Large intestine (tissue), 12 donors: ENCODE measurements at places on chromosomes 1 and 21.
A peak's percentile ranks its signal among the peaks of the same experiment; 100 is the strongest.

GRCh38 chr1:58576325-58576726, 726 bp downstream of the TACSTD2 start:
- DNase-seq: peak; percentile 54

- DNase-seq: no peak
These were observed 45.7 kb upstream of the ANGPTL1 start for GRCh38 chr1:178916448-178917174.

- DNase-seq: no peak
These were observed 1.4 kb downstream of the B4GALT3 start for GRCh38 chr1:161175771-161176453.

- no peak for DNase-seq
These were observed at the start of gene ZBTB18 for GRCh38 chr1:244050835-244051444. Gene ZBTB18 (plus strand): TSS chr1:244051283. CDS start chr1:244051432, 149 bp downstream.

DNA sequence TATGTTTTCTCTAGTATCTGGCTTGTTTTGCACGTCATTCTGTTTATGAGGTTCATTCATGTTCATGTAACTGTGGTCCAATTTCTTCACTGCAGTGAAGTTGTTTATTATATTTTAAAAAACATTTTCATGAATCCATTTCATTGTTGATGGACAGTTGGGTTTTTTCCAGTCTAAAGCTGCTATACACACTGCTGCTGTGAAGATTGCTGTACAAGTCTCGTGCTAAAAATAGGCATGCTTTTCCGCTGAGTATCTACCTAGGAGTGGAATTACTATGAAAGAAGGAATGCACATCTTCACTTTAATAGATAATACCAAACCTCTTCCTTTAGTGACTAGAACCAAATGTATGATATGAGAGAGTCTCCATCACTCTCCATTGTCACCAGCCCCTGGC, 49.0 kb upstream of the ETS2 start:
- DNase-seq: no peak

DNA sequence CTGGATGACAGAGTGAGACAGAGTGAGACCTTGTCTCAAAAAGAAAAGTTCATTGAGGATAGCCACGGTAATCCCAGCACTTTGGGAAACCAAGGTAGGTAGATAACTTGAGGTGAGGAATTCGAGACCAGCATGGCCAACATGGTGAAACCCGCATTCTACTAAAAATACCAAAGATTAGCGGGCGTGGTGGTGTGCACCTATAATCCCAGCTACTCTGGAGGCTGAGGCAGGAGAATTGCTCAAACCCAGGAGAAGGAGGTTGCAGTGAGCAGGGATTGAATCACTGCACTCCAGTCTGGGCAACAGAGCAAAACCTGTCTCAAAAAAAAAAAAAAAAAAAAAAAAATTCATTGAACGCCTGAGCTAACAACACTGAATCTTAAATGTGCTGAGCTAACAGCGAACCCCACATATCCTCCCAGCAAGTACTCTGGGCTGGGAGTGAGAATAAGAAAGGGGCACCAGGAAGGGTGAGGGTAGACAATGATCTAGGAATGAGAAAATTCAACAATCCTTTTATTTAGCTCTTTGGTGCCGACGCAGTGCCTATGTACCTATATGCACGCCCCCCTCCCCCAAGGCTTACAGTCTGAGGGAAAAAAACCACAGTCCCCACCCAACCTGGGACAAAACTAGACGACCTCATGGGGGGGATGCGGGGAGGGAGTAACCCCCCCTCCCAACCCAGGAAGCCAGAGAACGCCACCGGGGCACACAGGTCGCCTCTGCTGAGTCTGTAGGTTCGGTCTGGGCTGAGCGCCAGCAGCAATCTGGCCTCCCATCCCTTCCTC, 1.4 kb upstream of the CACNA1S start:
- DNase-seq: no peak

GRCh38 chr1:110224240-110224995, 14.3 kb downstream of the KCNC4 start:
- DNase-seq: no peak

- no peak for DNase-seq
These were observed 85.8 kb downstream of the NIBAN1 start for GRCh38 chr1:184888505-184888904.

GRCh38 chr1:235834620-235835019, 32.1 kb downstream of the LYST start:
- DNase-seq: no peak

DNA sequence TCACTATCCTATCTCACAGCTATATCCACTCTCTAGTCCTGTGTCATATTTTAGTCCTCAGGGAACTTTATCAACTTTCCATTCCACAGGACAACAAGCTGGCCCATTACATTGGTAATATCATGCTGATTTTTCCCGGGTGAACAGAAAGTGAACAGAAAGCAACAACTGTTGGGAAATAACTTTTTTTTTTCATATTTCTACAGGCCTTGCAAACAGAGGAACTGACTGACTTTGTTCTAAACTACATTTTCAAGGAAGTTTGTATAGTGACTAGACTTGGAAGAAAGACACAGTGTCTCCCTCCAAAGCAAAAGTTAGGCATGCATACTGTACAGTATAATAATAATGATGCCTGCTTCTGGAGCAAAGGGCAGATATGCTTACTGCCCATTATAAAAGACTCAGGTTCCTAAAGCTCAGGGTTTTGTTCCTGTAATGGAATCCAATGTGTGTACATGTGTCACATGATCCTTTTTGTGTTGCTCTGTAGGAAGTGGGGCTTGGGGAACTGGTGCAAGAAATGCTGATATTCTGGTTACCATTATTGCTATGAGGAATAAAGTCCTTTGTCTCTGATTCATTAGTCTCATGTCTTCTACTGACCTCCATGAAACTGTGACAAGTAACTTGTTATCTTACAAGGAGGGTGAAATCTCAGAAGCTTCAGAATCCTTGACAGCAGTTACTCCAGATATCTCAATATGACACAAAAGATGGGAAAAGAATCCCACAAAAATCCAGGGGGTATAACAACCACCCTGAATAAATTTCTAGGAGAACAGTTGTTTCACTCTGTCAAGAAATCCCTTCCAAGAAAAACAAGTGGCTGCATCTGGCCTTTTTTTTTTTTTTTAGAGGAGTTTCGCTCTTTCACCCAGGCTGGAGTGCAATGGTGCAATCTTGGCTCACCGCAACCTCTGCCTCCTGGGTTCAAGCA, 17.7 kb upstream of the NTPCR start:
- no peak for DNase-seq
